Activated T-cell treated with anti-CD3 and anti-CD28 coated beads, Interleukin-2, amount 50 U/mL, for 48 hours (primary cell): ENCODE measurements at places on chromosomes 11 and 22.

DNA sequence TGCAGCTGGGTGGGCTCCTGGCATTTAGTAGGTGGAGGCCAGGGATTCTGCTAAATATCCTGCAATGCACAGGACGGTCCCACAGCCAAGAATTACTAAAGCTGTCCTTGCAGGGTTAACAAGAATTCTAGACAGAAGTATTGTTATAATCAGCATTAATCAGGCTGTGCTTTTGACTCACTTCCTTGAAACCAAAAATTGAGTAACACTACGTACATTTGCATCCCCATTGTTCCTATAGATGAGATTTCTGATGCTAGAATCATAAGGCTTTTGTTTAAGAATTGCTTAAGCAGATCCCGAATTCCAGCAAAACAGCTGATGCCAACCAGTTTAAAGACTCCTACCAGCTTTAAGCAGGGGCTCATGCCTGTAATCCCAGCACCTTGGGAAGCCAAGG, 11.4 kb downstream of the SLC6A5 start:
- DNase-seq, result no peak

DNA sequence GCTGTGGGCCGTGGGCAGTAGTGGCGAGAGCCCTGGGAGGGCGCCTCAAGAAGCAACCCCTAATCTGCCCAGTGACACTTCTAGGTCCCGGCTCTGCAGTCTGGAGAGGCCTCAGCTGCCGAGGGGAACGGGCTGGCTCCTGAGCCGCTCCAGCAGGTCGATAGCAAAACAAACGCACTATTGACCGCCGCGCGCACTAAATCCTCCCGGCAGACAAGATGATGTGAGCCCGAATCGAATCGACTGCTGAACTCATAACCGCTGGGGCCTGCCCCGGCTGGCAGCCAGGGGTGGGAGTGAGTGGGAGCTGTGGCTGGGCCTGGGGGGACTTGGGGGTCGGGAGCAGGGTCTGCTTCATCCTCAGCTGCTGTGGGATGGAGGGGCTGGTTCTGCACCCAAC, 36.1 kb downstream of the FLRT1 start:
- DNase-seq, result no peak

DNA sequence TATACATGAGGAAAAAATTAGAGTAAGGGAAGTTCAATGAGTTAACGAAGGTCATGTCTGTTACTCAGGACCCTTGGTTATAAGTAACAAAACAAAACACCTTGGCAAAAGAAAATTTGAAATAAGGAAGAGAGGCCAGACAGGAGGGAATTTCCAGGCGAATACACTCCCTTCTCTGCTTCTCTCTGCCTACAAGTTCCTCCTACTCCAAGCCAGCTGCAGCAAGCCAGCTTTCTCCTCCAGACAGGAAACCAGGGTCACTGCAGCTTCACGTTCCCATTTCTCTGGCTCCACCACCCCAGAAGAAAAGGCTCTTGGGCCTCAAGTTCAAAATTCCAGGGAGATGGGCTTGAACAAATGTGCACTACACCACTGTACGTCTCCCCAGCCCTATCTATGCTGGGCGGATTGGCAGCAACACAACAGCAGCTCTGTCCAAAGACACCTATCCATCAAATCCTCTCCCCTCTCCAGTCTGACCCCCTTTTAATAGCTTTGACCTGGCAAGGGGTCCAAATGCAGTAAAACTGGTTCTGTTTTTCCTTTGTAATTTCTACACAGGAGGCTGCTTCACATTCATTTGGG, 27.7 kb downstream of the SMCO4 start:
- DNase-seq, result no peak

GRCh38 chr11:94128291-94128745, 323 bp upstream of the PANX1 start:
- DNase-seq, result no peak

DNA sequence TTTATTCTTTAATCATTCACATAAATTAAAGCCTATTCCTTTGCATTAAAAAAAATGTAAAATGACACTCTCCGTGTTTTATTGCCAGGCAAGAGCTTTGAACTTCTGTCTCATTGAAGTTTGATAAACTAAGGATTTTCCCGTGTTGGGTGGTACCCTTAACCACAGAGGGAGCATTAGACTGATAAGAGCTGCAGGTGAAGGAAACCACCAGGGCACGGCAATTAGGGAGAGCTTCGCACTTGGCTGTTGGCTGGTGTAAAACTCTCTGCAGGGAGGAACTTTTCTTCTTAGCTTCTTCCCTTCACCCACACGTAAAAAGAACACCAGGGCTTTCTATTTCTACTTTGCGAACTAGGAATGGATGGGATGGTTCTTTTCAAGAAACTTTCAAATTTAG, 47.0 kb downstream of the CSTPP1 start:
- DNase-seq, result no peak

- no peak for DNase-seq
Observed at GRCh38 chr11:95461858-95462257, 230.9 kb upstream of the SESN3 start.

DNA sequence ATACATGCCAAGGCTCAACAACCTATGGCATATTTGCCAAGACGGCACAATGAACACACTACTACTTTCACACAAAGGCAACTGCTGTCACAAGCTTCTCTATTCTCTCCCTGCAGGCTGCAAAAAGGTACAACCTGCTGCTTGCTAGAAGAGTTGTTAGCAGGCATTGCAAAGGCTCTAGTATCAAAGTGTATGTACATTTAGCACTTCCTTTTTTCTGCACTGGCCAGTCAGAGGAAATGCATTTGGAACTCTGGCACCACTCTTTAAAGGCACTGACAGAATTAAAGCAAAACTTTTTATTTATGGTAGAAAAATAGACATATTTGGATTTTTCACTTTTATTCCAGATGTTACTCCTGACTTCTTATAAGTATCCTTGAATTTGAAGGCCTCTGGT, 125.9 kb downstream of the CWF19L2 start:
- no peak for DNase-seq

GRCh38 chr22:45877651-45878050, 99.3 kb downstream of the WNT7B start:
- no peak for DNase-seq

DNA sequence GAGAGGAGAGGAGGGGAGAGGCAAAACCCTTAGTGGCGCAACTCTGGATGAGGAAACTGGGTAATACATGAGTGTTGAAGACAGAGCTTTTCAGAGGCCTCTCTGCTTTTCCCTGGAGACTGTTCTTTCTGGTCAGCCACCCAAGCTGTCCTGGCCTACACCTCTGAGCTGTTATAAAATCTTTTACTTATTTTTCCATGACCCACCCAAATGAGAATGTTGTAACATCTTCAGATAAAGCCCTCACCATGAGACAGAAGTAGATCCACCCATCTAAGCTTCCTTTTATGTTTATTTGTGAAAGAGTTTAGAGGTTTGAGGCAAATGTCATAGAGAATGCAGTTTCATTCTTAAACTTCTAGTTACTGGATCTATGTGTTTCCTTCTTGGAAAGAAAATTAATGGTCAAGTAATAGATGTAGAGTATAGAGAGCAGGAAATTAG, 20.3 kb upstream of the APLP2 start:
- no peak for DNase-seq

GRCh38 chr11:47606731-47607130, 12.5 kb upstream of the C1QTNF4 start:
- DNase-seq, result no peak

- peak; percentile 69 for DNase-seq
Observed at GRCh38 chr11:69293819-69294505, at the start of gene MYEOV. TSS of gene MYEOV (plus strand) at chr11:69294155. CDS start at chr11:69295355, 1,200 bp downstream.

DNA sequence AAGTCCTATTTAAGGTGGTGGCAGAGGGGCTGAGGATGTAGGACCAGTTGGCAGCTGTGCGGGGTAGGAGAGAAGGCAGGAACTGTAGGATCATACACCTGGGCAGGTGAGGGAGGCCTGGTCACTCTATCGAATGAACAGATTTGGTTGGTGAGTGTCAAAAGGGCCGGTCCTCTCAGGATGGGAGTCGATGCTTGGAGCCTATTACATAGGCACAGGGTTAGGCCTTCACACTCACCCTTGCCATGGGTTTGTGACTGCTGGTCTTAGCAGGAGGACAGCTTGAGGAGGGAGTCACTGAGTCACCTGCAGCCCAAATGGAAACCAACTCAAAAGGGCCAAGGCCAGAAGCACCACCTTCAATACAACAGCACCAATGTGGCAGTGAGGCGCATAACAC, 80.2 kb upstream of the NARS2 start:
- no peak for DNase-seq

DNA sequence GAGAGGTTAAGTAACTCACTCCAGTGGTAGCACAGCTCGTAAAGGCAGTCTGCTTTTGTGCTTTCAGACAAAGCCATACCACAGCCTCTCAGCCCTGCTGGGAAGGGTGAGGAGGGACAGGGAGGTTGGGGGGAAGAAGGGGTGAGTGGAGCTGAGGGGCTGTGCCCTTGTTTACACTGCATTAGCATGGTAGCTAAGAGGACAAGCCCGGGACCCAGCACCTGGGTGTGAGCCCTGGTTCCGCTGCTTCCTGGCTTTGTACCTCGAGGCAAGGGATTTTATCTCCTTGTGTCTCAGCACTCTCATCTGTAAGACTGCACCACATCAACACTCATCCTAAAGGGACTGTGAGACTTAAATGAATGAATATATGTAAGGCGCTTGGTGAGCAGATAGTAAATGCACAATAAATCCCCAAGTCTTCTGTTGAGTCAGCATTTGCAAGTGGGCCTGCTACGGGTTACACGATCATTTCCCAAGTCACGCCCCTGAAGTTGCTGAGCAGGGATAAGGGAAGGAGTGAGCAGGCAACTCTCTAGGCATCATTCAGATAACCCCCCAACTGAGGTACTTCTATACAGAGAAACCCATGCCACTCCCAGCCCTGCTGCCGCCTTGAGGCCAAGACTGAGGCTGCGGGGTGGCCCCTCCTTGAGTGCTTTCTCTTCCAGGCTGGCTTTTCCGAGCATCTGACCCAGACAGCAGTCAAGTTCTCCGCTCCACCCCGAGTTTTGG, 7.5 kb downstream of the RASD2 start:
- DNase-seq, result no peak

GRCh38 chr11:24514219-24514594, 17.4 kb downstream of the LUZP2 start:
- DNase-seq, result no peak

GRCh38 chr11:38365274-38365673, 1767.2 kb upstream of the RAG2 start:
- no peak for DNase-seq

GRCh38 chr11:1040428-1041148, 4.1 kb upstream of the MUC6 start:
- no peak for DNase-seq

- DNase-seq, result no peak
Observed at GRCh38 chr11:14258221-14258935, 100.6 kb downstream of the RRAS2 start.

- no peak for DNase-seq
Observed at GRCh38 chr11:114060392-114061047, 1.0 kb downstream of the ZBTB16 start.

GRCh38 chr11:12725863-12726682, 51.9 kb downstream of the TEAD1 start:
- no peak for DNase-seq

- DNase-seq, result peak; percentile 81
Observed at GRCh38 chr22:37905534-37906363, at the start of gene MICALL1. TSS of gene MICALL1 (plus strand) at chr22:37906297. CDS start at chr22:37906423, 126 bp downstream.

GRCh38 chr22:33780531-33781136, 139.6 kb downstream of the LARGE1 start:
- DNase-seq, result no peak

GRCh38 chr22:49449811-49450446, 377.7 kb downstream of the BRD1 start:
- no peak for DNase-seq

DNA sequence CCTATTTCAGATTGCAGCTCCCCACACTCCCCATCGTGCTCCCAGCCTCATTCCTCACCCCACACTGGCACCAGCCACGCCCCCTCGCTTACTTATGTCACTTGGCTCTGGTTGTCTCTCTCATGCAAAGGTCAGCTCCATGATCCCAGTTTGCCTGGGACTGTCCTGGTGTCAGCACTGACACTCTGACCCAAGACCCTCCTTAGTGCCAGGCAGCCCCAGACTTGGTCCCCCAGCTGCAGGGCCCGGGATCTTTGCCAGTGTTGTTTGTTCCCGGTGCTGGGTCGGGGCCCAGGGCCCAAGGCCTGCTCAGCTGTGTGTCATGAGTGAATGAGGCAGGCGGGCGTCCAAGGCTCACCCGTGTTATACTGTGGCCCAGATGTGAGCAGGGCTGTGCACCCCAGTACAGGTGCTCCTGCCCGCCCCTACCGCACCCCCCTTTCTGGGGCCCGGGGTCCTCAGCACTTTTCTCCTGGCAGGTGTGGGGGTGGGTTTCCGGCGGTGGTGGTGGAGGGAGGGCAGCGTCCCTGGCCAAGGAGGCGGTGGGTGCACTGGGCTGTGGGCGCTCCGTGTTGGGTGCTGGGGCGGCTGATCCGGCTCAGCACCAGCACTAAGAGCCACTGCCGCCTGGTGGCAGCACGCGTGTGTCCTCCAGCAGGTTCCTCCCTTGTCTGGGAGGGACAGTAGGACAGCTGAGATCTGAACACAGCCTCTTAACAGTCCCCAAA, 19.5 kb downstream of the IL17REL start:
- DNase-seq, result peak; percentile 84

DNA sequence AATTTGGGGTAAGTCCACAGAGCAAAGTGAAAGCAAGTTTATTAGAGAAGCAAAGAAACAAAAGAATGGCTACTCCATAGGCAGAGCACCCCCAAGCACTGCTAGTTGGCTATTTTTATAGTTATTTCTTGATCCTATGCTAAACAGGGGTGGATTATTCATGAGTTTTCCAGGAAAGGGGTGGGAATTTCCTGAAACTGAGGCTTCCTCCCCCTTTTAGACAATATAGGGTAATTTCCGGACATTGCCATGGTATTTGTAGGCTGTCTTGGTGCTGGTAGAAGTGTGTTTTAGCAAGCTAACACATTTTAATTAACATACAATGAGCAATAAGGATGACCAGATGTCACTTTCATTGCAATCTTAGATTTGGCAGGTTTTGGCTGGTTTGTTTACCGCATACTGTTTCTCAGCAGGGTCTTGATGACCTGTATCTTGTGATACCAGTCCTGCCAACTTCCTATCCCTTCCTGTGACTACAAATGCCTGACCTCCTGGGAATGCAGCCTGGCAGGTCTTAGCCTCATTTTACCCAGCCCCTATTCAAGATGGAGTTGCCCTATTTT, 937 bp upstream of the C1QTNF6 start:
- DNase-seq, result no peak

GRCh38 chr11:119100994-119101758, 477 bp downstream of the DPAGT1 start:
- no peak for DNase-seq

- DNase-seq, result no peak
Observed at GRCh38 chr11:116506263-116506825, 266.4 kb downstream of the BUD13 start.
